ENCODE measurements at places on chromosomes 5 and 9.

GRCh38 chr9:100317706-100318105 lies 35.0 kb downstream of the TEX10 start:
- no peak for DNase-seq

GRCh38 chr5:179484761-179485160 lies 65.6 kb upstream of the RUFY1 start:
- no peak for DNase-seq

GRCh38 chr9:11356067-11356466 lies 743.3 kb upstream of the PTPRD start:
- DNase-seq: no peak

- DNase-seq: no peak
These were observed 896 bp downstream of the RIGI start for GRCh38 chr9:32524892-32525708.

DNA sequence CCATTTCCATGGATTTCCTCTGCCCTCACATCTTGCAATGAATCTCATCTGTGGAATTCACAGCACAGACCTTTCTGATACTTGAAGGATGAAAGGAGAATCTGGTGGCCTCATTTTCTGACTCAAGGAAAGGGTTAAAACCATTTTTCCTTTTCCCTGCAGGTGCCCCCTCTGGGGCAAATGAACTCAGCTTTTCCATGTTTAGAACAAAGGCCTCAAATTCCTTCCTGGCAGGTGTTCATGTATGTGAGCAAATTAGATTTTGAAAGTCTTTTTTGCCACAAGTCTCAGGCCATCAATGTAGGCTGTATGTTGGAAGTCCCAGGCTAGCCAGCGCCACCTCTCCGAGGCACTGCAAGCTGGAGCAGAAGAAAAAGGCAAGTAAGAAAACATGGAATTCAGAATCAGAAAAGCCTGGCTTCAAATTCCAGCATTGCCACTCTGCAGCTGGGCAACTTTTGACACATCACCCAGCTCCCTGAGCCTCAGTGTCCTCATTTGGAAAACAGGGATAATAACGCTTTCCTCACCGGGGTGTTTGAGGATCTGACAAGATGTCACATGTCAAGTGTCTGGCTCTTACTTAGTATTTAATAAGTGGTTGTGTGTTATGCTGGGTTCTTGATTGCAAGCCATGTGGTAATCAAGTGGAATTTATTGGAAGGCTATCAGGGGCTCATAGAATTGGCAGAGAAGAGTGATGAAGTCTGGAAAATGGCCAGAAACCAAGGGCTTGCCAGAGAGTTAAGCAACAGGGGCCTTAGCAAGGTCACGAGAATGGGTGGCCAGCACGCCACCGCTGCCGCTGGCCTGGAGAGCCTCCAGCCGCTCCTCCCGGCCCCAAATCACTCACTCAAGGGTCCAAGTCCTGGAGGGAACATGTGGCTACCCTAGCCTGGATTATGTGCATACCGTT lies 48.4 kb upstream of the SMIM23 start:
- peak; percentile 85 for DNase-seq

GRCh38 chr9:120873512-120873911 lies 3.5 kb downstream of the PHF19 start:
- no peak for DNase-seq

- DNase-seq: no peak
These were observed 16.2 kb downstream of the ARL15 start for GRCh38 chr5:54294097-54294667.

- peak; percentile 19 for DNase-seq
These were observed 202.1 kb downstream of the NXNL2 start for GRCh38 chr9:88737031-88737430.

DNA sequence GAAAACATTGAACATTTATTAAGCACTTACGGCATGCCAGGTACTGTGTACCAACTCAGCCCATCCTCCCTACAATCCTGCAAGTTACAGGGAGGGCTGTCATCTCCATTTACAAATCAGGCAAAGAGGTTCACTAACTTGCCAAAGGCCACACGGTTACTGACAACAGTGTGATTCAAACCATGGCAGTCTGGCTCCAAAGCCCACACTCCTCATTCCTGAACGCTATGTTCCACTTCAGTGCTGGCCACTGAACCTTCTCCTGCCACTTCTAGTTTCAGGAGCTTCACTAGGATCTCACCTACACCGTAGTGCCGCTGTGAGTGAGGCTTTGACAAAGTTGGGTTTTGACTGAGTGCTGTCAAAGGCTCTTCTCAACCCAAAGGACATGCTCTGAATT lies 7.2 kb upstream of the LIFR start:
- DNase-seq: no peak

DNA sequence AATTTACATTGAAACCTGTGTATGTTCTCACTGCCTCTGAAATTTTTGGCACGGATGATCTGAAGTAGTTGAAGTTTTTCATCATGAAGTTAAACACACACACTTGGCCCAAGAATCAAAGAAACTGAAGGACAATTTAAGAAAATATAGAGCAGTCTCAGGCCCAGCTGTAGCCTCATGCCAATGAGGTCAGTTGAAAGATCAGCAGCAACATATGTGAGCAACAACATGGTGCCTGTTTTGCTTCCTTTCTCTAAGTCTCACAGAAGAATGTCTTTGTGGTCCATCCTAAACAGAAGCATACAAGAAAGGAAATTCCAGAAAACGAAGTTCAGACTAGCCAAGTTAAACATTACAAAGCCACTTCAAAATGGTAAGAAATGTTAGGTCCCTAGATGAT lies 1737.2 kb downstream of the MAT2B start:
- DNase-seq: no peak

GRCh38 chr5:54639621-54640020 lies 122.1 kb downstream of the SNX18 start:
- no peak for DNase-seq

DNA sequence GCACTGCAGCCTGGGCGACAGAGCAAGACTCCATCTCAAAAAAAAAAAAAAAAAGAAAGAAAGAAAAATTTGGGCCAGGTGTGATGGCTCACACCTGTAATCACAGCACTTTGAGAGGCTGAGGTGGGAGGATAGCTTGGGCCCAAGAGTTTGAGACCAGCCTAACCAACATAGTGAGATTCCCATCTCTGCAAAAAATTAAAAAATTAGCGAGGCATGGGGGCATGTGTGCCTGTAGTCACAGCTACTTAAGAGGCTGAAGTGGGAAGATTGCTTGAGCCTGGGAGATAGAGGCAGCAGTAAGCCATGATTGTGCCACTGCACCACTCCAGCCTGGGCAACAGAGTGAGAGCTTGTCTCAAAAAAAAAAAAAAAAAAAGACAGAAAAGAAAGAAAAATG lies 2.9 kb upstream of the SIT1 start:
- DNase-seq: no peak

DNA sequence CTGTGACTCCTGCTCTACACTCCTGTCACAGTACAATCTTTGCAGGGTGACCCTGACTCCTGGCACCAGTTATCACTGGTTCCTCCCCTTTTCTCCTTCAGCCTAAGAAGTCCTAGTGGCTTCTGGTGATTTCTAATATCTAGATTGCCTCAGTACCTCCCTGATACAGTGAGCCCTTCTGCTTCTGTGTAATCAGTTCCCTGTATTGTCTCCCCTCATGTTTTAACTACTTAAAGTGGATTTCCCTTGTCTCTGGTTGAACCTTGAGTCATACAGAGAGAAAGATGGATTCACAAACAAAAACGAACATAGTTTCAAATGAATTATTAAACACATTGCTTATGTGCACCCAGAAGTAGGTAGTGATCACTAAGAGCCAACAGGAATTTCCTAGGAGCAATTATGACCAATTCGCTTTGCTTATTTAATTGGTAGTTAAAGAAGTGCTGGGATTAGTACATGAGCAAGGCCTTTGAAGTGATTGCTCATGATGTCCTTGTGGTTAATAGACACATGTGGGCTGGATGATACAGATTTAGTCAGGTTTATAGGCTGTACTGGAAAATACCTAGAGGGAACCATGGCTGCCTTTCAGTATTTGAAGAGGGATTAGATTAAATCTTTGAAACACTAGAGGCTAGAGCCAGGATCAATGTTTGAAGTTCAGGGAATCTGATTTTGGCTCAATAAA lies 145.8 kb upstream of the MEF2C start:
- DNase-seq: no peak

GRCh38 chr9:113436728-113437515 lies 26.4 kb downstream of the C9orf43 start:
- no peak for DNase-seq

DNA sequence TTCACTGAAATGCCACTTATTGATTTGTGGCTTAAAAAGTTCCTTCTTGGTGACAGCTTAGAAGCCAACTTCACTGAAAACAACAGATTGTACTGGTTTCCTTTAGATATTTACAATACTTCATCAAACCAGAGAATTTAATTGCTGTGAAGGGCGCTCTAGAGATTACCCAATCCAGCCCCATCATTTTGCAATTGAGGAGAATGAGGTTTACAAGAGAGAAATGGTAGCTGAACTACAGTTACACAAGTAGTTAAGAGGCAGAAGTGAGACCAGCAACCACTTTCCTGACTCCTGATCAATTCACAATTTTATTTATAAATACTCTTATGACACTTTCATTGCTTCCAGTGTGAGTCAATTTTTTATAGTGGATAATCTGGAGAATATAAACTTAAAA lies 103.5 kb upstream of the APC start:
- no peak for DNase-seq

DNA sequence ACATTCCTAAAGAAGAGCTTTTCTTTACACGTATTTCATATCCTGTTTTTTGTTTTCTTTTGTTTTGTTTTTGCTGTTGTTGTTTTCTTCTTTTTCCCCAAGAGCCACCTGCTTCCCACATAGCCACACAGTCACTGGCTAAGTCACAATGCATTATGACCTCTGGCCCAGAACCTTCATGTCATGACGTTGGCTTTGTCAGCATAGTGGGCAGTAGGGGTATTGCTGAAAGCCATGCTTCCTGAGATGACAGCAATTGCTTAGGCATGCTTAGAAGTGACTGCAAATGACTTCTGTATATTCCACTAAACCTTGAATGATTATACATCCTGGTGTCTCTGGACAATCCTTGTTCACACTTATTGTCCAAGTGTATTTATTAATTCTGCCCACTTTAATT lies 375.8 kb downstream of the TAF11L14 start:
- DNase-seq: no peak

DNA sequence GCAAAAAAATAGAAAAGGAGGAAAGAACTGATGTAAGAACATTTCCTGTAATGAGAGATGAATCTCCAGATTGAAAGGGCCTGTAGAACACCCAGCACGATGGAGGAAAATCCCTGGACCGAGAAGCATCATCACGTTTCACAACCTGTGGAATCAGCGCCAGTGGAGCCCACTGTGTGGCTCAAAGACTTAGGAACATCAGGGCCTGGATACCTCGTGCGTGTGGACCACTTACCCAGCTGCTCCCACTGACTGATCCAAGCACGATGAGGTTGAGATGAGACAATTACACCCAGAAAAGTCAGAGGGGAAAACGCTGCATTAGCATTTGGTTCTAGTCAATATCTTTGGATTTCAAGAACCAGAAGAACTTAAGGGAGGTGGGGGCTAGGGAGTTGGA lies 224.6 kb downstream of the SYK start:
- no peak for DNase-seq

DNA sequence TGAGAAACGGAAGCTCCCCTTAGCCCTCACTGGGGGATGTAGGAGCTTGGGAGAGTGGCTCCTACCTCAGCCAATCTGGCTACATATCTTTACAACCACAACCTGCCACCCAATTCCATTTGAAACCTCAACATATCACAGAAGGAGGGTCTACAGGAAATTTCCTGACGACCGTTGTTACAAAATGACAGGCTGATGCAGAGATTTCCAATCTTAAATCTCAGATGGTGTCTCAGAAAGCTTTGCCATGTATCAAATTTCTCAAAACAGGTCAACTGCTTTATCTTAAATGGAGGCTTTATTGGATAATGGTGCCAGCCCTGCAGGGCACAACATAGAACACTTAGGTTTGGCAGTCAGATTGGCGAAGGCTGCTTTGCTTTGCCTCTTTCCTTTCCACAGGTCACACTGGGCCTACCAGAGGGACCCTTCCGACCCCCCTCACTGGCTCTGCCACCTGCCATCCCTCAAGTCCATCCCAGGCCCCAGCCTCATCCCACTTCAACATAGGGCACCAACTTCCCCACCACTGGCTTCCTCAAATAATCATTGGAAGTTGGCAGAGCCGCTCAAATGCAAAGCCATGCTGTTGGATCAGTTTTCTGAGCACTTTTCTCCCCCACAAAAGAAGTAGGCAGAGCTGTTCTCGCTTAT lies 11.1 kb upstream of the SPATA31E1 start:
- no peak for DNase-seq

GRCh38 chr5:169705322-169705721 lies 68.2 kb downstream of the DOCK2 start:
- DNase-seq: no peak

GRCh38 chr9:81719972-81720371 lies 30.6 kb upstream of the TLE1 start:
- DNase-seq: no peak

DNA sequence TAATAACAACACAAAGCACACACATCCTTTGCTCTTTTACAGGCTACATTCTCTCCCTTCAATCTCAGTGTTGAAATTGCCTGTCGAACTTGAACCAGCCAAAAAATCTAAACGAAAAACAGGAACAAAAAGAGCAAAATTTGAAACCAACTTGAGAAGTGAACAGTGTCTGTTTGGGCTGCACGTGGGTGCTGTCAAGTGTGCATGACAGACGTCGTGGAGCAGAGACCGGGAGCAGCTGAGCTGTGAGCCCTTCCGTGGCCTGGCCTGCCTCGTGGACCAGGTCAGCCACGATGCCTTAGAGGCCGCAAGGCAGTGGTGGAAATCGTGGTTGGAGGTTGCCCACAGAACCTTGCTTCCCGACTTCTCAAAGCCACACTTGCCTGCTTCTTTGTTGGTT lies 34.8 kb upstream of the DENND1A start:
- DNase-seq: no peak

DNA sequence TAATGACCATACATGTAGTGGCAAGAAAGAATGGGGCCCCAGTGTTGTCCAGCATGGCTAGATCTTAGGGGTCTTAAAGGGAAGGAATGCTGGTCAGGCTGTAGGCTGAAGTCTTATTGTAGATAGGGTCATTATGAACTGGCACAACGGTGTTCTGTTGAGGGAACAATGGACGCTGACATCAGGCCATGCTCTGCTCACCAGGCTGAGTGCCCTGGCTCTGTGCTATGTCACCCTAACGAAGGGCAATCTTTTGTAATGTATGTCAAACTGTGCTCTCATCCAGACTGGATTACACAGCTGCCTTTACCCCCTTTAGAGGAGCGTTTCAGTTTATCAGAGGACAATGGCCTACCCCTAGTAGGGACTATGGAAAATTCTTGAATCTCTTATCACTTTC lies 14.6 kb upstream of the ZNF608 start:
- DNase-seq: no peak

GRCh38 chr9:135588886-135589595 lies 27.5 kb downstream of the PAEP start:
- no peak for DNase-seq
